ENCODE measurements at places on chromosomes 7 and 10.

GRCh38 chr10:104233817-104234216 is 1.7 kb upstream of the CFAP43 start:
- DNase-seq: no peak

DNA sequence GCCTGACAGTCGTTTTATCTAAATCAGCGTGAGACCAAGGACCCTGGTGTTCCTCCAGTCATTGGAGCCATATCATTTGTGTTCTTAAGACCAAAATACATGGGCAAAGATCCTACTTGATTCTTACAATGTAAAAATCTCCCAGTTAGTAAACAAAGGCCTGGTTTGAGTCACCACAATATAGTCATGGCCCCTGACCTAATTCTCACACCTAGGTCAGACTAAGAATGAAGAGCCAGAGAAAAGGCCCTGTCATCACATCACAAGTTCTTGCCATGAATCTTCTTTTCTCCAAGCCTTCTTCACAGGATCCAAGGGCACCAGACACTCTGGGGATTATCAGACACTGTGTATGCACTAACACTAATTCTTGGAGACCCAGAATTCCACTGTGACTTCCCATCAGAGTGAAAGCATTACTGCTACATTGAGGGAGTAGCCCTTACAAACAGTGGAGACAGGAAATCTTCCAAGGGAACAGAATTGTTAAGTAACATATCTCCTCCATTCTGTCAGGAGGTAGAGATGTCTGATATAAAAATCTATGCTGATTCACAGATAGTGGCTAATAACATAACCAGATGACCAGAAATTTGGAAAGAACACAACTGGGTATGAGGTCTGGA is 7.6 kb upstream of the ERVW-1 start:
- no peak for DNase-seq

GRCh38 chr7:158863611-158864506 is 7.5 kb downstream of the DYNC2I1 start:
- peak; percentile 56 for DNase-seq

DNA sequence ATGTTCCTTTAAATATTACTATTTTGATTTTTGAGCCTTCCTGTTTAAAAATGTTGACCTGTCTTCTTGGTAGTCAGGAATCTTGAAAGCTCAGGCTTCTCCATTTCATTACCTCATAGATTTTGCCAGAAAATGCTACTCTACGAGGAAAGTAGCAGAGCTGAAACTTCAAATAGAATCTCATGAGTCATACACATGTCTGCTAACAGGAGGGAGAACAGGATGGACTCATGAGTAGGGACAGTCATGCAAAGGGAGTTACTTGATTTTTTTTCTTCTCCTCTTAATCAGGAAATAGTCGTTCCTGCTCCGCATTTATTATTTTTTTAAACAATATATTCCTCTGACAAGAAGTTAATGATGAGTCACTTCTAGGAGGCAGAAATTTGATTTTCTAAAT is 37.0 kb upstream of the MINDY3 start:
- peak; percentile 72 for DNase-seq

DNA sequence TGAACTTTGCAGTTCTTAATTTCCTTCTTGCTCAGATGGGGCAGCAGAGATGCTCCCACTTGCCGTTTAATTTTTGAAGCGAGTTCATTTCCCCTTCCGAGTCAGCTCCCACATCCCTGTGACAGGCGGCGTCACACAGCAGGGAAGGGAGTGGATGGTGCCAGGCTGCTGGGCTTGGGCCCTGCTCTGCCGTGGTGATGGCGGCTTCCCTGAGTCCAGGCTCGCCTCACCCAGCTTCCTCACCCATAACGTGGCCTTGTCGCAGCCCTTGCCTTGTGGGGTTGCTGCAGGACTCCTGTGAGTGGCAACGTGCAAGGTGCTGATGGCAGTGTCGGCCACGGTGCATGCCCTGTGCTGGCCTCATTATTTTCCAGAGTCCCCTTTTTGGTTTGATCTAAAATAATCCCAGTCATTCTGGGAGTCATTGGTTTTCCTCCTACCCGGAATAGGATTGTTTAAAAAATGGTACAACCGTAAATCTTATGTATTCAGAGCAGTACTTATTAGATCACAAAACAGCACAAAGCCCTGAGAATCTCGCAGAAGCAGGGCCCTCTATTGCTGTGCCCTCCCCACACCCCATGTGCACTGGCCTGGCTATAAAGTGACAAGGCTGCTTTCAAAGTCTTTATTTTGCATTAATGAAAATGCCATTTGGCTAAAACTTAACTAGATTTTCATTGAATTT is 260.1 kb downstream of the WDR37 start:
- DNase-seq: no peak

DNA sequence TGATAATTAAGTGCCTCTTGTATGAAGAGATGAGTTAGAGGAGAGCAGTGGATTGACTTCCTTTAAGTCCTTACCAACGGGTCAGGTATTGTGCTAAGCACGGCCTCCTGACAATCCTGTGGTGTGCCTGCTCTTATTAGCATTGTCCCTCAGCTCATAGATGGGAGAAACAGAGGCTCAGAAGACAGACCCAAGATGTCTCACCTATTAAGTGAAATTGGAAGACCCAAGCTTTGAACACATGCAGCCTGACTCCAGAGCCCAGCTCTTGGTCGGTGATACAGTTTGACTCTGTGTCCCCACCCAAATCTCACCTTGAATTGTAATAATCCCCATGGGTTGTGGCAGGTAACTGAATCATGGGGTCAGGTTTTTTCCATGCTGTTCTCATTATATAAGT is 53.8 kb downstream of the CCDC3 start:
- DNase-seq: no peak

DNA sequence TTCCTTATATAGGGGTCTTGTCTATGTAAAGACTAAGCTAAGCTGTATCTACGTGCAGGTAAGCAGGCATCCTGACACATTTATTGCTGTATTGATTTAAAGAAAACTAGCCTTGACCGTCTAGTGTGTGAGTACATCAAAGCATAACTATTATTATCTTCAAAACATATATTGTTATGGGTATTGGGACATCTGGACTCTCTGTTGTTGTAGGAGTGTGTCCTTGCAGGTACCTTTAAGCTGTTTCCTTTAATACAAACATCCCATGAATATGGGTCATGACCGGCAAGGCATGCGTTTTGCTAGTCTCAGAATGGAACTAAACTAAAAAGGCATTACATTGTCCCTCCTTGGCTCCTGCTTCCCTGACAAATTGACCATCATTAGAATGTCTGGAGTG is 35.1 kb upstream of the AKR1E2 start:
- no peak for DNase-seq

- no peak for DNase-seq
Observed at GRCh38 chr7:85392326-85392725, 205.5 kb upstream of the SEMA3D start.

All from iris pigment epithelial cell (primary cell).